ENCODE measurements at places on chromosomes 11 and 22. TPM values are rescaled to one million over a fixed set of nuclear protein-coding genes. Genes with fewer than 3 reads are reported as not detected.

The MAJIN gene
- not detected for total RNA-seq

The NPAS4 gene
- not detected for total RNA-seq

The MICAL3 gene
- total RNA-seq = 34.0 TPM

The UBQLN3 gene
- total RNA-seq = not detected

The ACAT1 gene
- 46.7 TPM for total RNA-seq

The MED15 gene
- total RNA-seq = 61.3 TPM

The HEPHL1 gene
- total RNA-seq = under 0.01 TPM

The RFPL2 gene
- not detected for total RNA-seq

The TESMIN gene
- total RNA-seq = 7.5 TPM

The HOATZ gene
- total RNA-seq = not detected

The OR52I2 gene
- not detected for total RNA-seq

The PKDREJ gene
- not detected for total RNA-seq

The IGLL1 gene
- not detected for total RNA-seq

The UPB1 gene
- not detected for total RNA-seq

The RAG2 gene
- not detected for total RNA-seq

The DNAJB7 gene
- total RNA-seq = under 0.01 TPM

The C22orf23 gene
- total RNA-seq = 0.10 TPM
